CD4-positive, alpha-beta T cell (primary cell): ENCODE measurements at places on chromosomes 2 and 18. TPM values are rescaled to one million over a fixed set of nuclear protein-coding genes. Genes with fewer than 3 reads are reported as not detected.

DYNAP gene
- total RNA-seq: not detected

UCN gene
- 2.3 TPM for total RNA-seq

PTPRN gene
- not detected for total RNA-seq

MZT2A gene
- total RNA-seq: 58.7 TPM

PLB1 gene
- 1.6 TPM for total RNA-seq

AGXT gene
- total RNA-seq: not detected

- DNase-seq: no peak
These were observed 8.3 kb downstream of the KCNF1 start for GRCh38 chr2:10919771-10920621.

- peak; percentile 31 for DNase-seq
These were observed 50.9 kb downstream of the ADNP2 start for GRCh38 chr18:80159713-80160636.

DNA sequence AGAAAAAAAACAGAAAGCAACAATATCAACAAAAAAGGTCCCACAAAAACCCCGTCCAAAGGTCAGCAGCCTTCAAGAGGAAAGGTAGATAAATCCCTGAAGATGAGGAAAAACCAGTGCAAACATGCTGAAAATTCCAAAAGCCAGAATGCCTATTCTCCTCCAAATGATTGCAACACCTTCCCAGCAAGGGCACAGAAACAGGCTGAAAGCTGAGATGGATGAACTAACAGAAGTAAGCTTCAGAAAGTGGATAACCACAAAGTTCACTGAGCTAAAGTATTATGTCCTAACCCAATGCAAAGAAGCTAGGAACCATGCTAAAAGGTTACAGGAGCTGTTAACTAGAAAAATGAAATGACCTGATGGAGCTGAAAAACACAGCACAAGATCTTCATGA lies 226.4 kb upstream of the DSEL start:
- DNase-seq: no peak

DNA sequence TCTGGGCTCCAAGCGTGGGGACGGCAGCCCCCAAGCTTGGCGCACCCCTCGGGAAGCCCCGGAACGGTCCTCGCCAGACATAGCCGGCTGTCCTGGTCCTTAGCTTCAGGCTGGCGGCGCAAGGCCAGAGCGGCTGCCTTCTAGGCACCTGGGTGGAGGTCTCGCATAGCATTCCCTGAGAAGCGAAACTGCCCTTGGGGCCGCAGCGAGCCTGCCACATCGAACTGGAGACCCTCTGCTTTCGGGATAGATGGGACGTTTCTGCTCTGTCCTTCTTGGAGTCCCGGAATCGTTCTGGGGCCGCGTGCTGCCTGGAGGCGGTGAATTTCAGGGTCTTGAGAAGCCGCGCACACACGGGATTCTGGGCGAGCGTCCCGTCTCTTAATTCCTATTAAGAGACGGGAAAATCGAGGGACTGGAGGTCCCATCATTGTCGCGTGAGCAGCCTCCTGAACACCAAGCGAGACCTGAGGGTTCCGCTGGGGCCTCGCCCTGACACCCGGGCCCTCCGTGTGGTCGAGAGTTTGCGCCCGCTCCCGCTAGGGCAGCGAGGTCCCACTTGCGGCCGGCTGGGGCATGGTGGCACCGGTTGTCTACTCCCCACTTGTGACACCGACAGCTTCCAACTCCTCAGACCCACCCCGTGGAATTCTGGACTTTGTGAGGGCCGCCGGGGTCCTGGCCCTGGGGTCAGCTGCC lies 9.7 kb upstream of the EN1 start:
- no peak for DNase-seq

GRCh38 chr2:26845021-26845420 lies 2.9 kb upstream of the DPYSL5 start:
- no peak for DNase-seq

DNA sequence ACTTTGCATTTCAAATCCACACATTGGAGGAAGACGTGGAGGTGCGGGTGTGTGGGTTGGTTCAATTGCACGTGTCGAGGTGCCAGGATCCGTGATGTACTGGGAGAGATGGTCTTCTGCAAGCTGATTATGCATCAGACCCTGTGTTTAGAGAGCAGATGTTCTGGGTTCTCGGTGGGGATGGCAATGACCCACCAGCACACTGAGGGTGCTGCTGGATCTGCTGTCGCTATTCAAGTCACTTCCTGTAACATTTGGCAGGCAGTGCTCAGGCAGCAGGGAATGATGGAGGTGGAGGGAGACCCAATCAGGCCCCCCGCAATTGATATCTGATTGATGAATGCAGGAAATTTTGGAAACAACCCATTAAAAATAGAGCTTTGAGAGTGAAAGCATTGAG lies 830.1 kb upstream of the POU3F3 start:
- DNase-seq: no peak

GRCh38 chr2:110829413-110830146 lies 97.2 kb downstream of the ACOXL start:
- DNase-seq: no peak

- DNase-seq: no peak
These were observed 86.6 kb upstream of the NXPH2 start for GRCh38 chr2:138866797-138867196.

DNA sequence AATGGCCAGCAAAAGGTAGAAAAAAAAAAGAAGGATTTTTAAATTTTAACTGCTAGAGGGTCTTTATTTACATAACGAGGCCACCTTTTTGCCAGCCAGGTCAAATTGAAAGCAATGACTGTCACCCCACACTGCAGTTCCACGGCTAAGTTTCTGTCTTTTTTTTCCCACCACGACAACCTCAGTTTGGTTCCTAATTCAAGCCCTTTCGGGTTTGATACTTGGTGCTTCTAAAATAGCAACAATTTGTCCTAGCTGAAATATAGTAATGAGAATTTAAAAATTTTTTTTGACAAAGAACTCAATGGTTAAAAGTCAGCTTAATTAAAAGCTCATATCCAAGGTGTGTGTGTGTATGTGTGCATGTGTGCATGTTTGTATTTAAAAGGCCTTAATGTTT lies 16.4 kb upstream of the NMS start:
- no peak for DNase-seq

GRCh38 chr2:104870100-104870975 lies 16.4 kb downstream of the POU3F3 start:
- no peak for DNase-seq

DNA sequence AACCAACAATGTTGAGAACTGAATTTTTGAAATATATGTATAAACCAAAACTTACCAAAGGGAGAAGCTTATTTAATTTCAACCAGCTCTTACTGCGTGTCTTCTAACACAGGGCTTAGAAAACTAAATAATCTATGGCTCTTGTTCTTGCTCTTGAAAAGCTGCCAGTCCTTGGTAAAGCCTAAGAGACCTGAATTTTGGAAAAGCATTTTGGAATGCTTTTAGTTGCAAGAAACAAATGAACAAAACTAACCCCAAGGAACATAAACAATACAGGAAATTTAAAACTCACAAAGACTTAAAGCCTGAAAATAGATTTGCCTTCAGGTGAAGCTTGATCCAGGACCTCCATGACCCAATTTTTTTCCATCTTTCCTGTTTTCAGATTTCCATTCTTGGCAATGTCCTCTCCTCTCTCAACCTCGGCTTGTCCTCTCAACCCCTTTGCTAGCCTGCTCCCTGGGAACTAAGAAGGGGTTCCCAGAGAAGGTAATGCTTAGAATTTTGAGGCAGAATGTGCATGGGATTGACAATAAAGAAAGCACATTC lies 169.8 kb upstream of the NCK2 start:
- DNase-seq: no peak

GRCh38 chr2:170922634-170923494 lies 6.2 kb upstream of the GORASP2 start:
- DNase-seq: no peak

DNA sequence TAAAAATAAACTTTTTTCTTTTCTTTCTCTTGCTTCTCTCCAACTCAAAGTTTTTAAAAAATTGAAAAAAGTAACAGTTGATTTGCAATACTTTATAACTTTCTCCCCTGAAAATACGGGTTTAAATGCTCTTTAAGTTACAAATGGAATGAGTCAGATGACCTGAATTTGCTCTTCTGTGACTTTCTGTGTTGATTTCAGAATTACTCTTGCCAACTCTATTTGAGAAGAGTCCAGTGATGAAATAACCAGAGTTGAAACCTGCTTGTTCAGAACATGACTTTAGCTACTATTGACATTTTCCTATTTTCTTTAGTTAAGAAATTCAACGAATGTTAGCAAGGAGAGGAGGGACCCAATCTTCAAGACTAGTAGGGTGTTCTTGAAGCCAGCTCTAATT lies 146.1 kb upstream of the ZSWIM2 start:
- no peak for DNase-seq

- DNase-seq: no peak
These were observed 295.0 kb upstream of the ZNF521 start for GRCh38 chr18:25646971-25647370.

- no peak for DNase-seq
These were observed 188.2 kb downstream of the PRKCE start for GRCh38 chr2:45839508-45840251.

GRCh38 chr2:207902821-207903220 lies 122.5 kb downstream of the PLEKHM3 start:
- no peak for DNase-seq

GRCh38 chr2:107729440-107729839 lies 97.3 kb upstream of the RGPD4 start:
- DNase-seq: no peak

DNA sequence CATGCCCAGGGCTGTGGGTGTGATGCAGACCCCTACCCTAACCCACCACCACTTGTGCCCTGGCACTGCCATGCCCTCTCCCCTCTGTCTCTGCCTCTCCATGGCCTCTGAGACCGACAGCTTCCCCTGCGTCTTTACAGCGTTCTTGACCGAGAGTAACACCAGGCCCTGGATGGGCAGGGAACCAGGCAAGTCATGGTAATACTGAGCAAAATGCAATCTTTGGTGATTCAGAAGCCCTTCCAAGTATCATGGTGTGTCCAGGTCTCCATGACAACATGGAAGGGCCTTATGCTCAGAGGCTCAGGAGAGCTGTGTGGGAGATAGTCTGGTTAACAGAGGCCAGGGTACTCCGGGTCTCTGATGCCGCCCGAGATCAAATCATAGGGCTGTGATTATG lies 176.1 kb downstream of the KLHL29 start:
- no peak for DNase-seq

DNA sequence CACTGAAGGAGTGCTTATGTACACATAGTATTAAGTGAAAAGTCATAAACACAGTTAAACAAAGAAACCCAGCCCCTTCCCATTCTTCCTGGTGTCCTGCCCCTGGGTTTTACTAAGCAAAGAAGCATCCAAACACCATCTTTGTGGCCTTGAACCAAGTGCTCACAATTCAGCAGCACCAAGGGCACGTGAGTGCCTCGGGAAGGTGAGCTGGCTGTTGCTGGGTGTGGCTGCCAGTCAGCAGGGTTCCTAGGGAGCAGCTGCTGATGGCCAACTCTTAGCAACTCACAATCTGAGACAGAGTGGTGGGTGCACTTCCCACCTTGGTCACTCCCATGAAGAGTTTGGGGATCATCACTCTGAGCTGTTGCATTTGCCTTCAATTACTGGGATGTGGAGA lies 97.7 kb upstream of the PGAP1 start:
- DNase-seq: no peak

DNA sequence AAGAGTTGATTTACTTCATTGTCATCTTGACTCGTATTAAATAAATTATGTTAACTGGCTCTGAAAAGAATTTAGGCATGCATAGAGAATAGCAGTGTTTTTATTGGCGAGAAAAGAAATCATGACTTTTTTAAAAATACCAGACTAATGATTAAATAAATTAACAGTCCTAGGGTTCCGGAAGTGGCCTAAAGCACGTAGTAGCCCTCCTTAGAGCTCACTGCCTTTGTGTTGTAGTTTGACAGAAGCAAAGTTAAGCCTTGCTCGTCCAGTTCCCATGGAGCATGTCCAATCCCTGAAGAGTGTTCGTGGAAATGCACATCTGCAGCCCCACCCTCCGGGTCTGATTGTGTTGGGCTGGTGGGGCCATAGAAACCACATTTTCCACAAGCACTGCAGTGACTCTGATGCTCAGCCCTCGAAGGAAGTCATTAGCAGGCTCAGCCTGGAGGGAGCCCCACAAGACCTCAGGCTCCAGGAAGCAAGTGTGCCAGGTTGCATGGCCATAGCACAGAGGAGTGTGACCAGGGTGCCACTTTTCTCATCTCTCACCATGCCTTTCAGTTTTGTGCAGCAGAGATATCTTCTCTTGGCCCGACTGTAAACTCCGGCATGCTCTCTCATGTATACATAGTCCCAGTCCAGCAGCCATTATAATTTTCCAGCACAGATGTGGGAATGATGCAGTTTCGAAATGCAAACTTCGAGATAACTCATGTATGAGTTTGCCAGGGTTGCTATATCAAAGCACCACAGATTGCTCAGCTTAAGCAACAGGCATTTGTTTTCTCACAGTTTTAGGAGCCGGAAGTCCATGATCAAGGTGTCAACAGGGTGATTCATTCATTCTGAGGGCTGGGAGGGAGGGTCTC lies 188.6 kb upstream of the SH3BP4 start:
- DNase-seq: no peak

GRCh38 chr2:152106464-152106863 lies 7.6 kb upstream of the CACNB4 start:
- no peak for DNase-seq

DNA sequence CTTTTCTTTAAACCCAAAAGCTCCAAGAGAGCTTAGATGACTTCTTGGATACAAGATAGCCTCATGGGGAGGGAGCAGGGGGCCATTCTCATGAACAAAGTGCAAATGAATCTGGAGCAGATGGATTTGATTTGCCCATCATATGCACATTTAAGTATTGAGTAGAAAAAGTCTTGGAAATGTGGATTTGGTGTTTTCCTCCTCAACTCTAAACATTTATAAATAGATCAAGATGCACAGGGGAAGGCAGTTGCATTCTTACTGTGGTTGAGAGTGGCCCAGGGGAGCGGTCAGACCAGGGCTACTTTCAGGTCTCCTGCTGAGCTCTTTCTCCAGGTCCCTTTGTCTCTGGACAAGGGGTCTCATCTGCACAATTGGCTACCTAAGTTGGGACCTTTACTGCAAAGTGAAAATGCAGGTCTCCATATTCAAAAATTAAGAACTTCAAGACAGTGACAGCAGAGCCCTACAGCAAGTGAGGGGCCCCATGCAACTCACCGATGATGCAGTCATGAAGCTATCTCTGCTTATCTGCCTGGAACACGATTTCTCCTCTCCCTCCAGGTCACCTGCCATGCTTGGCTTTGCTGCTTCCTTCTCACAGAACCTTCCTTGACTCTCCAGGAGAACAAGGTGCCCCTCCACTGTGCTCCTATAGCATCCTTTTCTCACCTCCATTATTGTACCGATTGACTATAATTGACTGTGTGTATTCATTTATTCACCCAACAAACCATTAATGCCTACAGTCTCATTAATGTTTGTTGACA lies 145.4 kb downstream of the LPIN1 start:
- no peak for DNase-seq
